Astrocyte (in vitro differentiated cells and primary cell): ENCODE measurements at places on chromosomes 1 and 21.

- no peaks in the 10 kb centered on the region for H3K27me3 ChIP-seq
- H3K4me3 ChIP-seq, result no peak overlapping the region
- H3K4me1 ChIP-seq, result no peaks in the 10 kb centered on the region
- no peak overlapping the region for H3K27ac ChIP-seq
- no peaks in the 10 kb centered on the region for H3K36me3 ChIP-seq
Observed at GRCh38 chr1:217062586-217062985, 339.4 kb upstream of the ESRRG start.

- no peak for DNase-seq
- H3K27ac ChIP-seq, result no peak overlapping the region
- no peaks in the 10 kb centered on the region for H3K36me3 ChIP-seq
- no peaks in the 10 kb centered on the region for H3K27me3 ChIP-seq
- no peak overlapping the region for H3K4me3 ChIP-seq
Observed at GRCh38 chr21:34215911-34216717, 142.7 kb downstream of the MRPS6 start.

DNA sequence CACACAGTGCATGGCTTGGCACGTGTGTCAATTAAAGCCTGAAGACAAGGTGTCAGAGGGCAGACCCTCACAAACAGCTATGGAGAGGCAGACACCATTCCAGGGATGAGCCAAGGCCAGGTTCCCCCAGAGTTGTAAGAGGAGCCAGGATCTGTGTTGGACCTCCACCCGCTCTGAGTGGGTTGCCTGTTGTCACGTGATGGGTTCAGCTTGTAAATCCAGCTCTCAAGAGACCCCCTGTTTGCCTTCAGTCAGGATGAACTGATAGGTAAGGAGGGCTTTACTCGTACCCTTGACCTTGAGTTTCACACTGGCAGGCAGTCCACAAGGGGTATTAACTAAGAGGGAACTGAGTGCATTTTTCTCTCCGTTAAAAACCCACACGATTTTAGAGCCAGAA is 27.7 kb upstream of the KCND3 start:
- no peaks in the 10 kb centered on the region for H3K36me3 ChIP-seq
- no peak overlapping the region for H3K4me3 ChIP-seq
- no peak overlapping the region for H3K27ac ChIP-seq
- H3K4me1 ChIP-seq, result no peaks in the 10 kb centered on the region
- DNase-seq, result no peak

GRCh38 chr1:180123463-180123936 is 31.2 kb upstream of the QSOX1 start:
- H3K27me3 ChIP-seq, result no peaks in the 10 kb centered on the region
- H3K36me3 ChIP-seq, result no peaks in the 10 kb centered on the region
- H3K27ac ChIP-seq, result no peak overlapping the region
- no peak overlapping the region for H3K4me3 ChIP-seq
- H3K4me1 ChIP-seq, result no peaks in the 10 kb centered on the region

GRCh38 chr1:204316164-204316563 is 43.6 kb downstream of the PLEKHA6 start:
- no peak overlapping the region for H3K4me3 ChIP-seq
- H3K27ac ChIP-seq, result no peak overlapping the region
- H3K4me1 ChIP-seq, result peaks cover 17% of the 10 kb centered on the region
- no peaks in the 10 kb centered on the region for H3K36me3 ChIP-seq
- peaks cover 2% of the 10 kb centered on the region for H3K27me3 ChIP-seq
- no peak for DNase-seq

DNA sequence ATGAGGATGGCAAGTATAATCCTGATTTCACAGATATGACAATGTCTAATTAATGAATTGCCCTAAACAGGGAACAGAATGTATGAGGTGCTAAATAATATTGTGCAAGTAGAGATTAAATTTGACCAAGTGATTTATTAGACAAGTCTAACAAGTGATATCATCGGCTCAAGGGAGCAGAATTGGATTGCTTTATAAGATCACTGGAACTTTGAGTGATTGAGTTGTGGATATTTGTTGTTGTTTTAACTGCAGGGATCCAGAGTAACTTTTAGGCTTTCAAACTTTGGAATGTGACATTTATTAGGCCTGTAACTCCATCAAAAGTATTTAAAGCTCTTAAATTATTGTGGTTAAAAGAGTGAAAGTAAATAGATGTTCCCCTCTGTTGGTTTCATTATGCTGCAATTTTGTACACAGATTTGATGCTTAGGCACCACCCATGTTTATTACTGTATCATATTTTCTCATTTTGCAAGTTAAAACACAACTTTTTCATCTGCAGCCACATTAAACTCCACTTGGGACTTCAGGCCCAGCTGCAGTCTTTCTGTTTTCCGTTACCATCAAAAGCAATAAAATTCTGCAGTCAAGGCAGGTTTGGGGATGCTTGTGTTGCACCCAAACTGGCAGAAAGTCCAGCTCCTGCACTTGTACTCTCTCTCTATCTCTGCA is 206.6 kb downstream of the HLX start:
- no peaks in the 10 kb centered on the region for H3K36me3 ChIP-seq
- H3K4me3 ChIP-seq, result no peak overlapping the region
- H3K4me1 ChIP-seq, result peaks cover 4% of the 10 kb centered on the region
- no peaks in the 10 kb centered on the region for H3K27me3 ChIP-seq

- no peaks in the 10 kb centered on the region for H3K4me1 ChIP-seq
- H3K27ac ChIP-seq, result no peak overlapping the region
- H3K27me3 ChIP-seq, result no peaks in the 10 kb centered on the region
- H3K4me3 ChIP-seq, result no peak overlapping the region
Observed at GRCh38 chr1:165075725-165076370, 280.7 kb downstream of the LMX1A start.

DNA sequence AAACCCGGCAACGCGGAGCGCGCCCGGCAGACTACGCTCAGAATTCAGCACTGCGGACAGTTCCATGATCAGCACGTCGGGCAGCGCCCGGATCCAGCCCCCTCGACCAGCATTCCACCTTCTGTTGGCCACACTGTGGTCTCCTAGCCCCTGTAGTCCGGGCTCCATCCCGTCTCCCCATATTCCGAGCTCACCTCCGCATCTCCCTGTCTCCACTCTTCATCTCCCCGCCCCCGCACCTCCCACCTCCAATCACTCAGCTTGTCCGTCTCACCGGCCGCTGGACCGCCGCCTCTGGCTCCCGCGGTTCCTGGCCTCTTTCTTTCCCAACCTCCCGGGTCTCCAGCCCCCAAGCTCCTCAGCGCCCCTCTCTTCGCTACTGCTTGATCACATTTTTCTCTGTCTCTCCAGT is 500 bp downstream of the EPHA10 start:
- H3K4me1 ChIP-seq, result no peaks in the 10 kb centered on the region
- H3K4me3 ChIP-seq, result no peak overlapping the region
- peaks cover 56% of the 10 kb centered on the region for H3K27me3 ChIP-seq
- H3K27ac ChIP-seq, result no peak overlapping the region
- no peaks in the 10 kb centered on the region for H3K36me3 ChIP-seq
- peak; percentile 16 for DNase-seq

DNA sequence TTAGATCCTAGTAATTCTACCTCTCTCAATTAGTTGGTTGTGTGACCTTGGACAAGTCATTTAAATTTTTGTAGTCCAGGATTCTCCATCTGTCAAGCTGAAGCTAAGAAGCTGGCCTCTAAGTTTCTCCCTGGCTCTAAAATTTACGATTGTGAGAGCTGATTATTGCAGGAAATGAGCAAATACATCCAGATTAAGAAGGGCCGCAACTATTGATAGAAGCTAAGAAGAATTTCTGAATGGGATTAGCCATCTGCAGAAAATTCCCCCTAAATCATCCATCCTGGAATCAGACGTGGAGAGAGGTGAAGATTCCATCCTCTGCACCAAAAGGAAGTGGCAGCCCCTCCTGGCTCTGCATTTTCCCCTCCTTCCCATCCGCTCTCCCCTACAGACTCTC is 55.0 kb downstream of the HIVEP3 start:
- H3K27me3 ChIP-seq, result no peaks in the 10 kb centered on the region
- peak overlapping the region; percentile 96 for H3K27ac ChIP-seq
- no peaks in the 10 kb centered on the region for H3K36me3 ChIP-seq
- H3K4me3 ChIP-seq, result no peak overlapping the region
- DNase-seq, result no peak

- H3K4me1 ChIP-seq, result peaks cover 36% of the 10 kb centered on the region
- H3K27me3 ChIP-seq, result no peaks in the 10 kb centered on the region
- H3K36me3 ChIP-seq, result no peaks in the 10 kb centered on the region
- H3K4me3 ChIP-seq, result peak overlapping the region; percentile 28
- DNase-seq, result peak; percentile 91
Observed at GRCh38 chr1:9275567-9276034, 17.1 kb upstream of the SPSB1 start.

DNA sequence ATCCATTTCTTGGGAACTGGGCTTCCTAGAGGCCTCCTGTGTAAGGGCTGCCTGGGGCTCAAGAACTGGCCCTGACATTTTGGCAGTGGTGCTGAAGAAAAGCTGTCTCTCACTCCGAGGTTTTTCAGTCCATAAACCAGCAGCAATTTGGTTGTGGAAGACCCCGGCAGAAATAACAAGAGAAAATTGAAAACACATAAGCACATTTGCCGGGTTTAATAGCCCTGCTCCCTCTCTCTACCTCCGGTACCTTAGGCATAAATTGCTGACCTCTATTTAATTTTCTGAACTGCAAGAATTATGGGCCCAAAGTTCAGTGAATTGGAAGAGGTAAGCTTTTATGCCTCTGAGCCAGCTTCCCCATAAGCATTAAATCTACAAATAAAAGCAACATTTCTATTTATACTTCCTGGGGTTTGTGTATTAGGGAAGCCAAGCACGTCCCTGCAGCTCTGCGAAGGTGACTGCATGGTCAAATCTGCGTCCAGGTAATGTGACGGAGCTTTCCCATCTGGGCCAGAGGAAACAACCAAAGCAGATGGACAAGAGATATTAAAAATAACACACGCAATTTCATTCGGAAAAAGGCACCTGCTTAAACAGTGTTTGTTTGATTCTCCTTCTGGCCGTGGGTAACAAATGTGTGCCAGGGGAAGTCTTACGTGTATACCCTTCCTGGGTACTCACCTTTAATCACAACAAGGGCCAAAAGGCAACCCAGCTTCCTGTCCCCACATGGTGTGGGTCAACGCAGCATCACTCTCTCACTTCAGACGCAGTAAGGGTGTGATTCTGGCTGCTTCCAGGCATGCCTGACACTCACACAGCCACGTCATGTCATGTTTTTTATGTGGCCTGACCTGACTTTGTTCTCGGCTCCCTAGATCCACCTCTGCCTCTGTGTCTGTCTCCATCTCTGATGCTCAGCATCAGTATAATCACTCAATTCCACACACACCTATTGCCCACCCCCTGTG is 69.2 kb downstream of the PAPPA2 start:
- no peaks in the 10 kb centered on the region for H3K27me3 ChIP-seq
- no peak for DNase-seq
- H3K36me3 ChIP-seq, result no peaks in the 10 kb centered on the region

- H3K27me3 ChIP-seq, result peaks cover 36% of the 10 kb centered on the region
- H3K36me3 ChIP-seq, result no peaks in the 10 kb centered on the region
- peaks cover 4% of the 10 kb centered on the region for H3K4me1 ChIP-seq
- no peak overlapping the region for H3K27ac ChIP-seq
Observed at GRCh38 chr1:6243053-6243834, 735 bp upstream of the HES3 start.

DNA sequence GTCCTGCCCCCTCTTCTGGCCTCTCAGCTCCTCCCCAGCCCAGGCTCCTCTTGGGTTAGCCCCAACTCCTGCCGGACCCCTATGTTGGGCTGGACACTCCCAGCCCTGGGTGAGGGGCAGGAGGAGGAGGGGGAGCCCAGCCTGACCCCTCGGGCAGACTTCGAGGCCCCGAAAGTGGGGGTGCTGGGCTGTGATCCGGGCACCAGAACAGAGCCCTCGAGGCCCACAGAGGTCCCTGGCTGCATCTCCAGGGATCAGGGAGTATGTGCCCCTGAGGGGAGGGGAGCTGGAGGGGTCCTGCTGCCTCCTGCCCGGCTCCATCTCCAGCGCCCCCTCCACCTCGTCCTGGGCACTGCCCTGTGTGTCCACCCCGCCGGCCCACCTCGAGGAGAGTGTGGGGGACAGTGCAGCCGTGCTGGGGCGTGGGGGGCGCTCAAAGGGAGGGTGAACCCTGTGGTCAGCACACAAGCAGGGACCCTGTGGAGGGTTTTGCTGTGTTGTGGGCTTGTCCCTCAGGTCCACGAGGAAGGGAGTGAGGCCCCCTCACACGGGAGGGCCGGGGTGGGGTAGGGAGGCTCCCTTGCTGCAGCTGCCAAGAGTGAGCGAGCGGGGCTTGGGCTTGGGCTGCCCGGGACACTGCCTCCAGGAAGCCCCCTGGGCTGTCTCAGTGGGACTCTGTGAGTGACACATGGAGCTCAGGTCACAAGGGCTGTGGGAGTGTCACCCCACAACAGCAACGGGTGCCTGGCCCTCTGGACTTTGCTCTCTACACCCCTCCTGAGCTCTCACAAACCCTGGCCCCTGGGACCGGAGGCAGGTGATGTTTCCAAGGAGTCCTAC is 54.4 kb downstream of the COL18A1 start:
- DNase-seq, result no peak
